ENCODE measurements at places on chromosomes 16 and 17.

DNA sequence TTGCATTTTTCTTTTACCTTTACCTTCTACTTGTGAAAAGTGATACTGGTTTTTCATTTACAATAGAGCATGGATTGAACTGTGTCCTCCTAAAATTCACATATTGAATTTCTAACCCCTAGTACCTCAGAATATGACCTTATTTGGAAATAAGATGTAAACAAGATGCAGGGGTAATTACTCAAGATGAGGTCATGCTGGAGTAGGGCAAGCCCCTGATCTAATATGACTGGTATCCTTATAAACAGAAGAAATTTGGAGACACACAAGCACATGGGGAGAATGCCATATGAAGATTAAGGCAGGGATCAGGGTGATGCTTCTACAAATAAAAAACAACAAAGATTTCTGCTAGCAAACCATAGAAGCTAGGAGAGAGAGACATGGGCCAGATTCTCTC, 12.2 kb downstream of the MYH13 start:
- no peak for DNase-seq

- DNase-seq = no peak
Observed at GRCh38 chr16:65540901-65541300, 419.0 kb upstream of the CDH11 start.

DNA sequence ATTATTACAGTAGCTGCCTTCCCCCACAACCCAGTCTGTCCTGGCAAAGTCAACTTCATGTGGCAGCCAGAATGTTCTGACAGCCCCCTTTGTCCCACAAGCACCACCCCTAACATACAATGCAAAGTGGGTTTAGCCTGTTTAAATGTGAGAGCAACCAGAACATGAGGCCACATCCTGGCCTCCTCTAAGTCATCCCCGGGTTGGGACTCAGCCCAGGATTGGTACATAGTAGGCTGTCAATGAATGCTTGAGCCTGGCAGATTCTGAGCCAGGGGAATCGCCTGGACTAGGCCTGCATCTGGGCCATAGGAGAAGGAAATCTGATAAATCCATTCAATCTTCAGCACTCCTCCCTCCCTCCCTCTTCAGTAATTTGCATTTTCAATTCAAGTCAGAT, 4.3 kb upstream of the ITGA3 start:
- DNase-seq = no peak

GRCh38 chr17:77892469-77893143, 65.9 kb upstream of the TNRC6C start:
- no peak for DNase-seq

- peak; percentile 71 for DNase-seq
Observed at GRCh38 chr16:85354686-85355514, 242.6 kb upstream of the CIBAR2 start.

- no peak for DNase-seq
Observed at GRCh38 chr16:85344502-85345128, 232.3 kb upstream of the CIBAR2 start.

DNA sequence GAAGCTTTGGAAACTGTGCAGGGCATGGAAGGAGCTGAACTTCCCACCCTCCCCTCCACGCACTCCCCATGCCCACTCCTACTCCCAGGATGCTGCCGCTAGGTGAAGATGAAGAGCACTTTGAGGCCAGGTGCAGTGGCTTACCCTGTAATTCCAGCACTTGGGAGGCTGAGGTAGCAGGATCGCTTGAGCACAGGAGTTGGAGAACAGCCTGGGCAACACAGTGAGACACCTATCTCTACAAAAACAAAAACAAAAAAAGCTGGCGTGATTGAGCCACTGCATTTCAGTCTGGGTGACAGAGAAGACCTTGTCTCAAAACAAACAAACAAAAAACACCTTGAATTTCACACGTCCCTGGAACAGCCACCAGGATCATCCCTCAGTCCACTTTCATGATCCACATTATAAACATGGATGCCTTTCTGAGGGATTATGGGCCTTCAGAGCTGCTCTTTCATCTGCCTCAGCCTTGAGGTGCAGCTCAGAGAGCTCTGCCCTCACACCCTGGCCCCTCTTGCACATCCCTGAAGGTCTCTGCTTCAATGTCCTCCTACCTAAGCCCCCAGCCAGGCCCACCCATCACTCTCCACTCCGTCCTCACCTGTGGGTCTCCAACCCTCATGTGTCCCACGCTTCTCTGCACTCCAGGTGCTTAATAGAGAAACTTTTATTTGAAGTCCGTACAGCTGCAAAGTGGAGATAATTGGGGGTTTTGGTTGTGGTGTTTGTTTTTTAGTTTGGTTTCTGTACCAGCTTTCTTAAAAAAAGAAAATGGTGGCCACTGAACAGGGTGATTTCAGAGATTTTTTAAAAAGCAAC, 25.8 kb downstream of the PHB1 start:
- DNase-seq = no peak

- DNase-seq = no peak
Observed at GRCh38 chr17:30532871-30533270, 55.7 kb downstream of the GOSR1 start.

- no peak for DNase-seq
Observed at GRCh38 chr17:72970246-72970645, 122.2 kb downstream of the SLC39A11 start.

- peak; percentile 38 for DNase-seq
Observed at GRCh38 chr17:78839235-78839761, 1.3 kb downstream of the USP36 start.

- DNase-seq = no peak
Observed at GRCh38 chr17:2707721-2708584, 3.6 kb downstream of the CLUH start.

DNA sequence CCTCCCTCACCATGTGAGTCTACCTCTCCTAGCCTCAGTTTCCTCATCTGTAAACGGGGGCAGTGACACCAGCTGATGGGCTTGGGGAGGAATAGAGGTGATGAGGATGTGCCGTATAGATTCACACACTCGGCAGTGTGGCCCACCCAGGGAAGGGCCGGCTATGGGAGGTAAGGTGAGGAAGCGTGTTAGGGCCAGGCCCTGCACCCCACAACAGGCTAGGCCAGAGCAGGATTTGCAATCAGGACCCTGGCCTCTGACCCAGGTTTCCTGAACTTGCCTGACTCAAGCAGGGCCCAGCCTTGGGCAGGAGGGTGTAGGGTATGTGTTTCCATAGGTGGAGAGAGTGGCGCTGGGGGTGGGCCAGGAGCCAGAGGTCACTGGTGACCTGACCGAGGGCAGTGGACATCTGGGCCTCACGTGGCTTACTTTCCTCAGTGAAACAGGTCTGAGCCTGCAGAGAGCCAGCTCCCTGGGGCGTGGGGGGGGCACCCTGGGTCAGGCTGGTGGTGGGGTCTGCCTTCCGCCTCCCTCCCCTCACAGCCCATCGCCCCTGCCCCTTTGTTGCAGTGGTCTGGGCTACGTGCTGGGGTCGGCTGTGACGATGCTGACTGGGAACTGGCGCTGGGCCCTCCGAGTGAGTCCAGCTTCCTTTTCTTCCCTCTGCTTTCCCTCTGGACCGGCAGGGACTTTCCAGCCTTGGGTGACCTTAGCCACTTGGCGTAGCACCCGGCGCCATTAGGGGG, 12.8 kb downstream of the SPNS3 start:
- no peak for DNase-seq

- no peak for DNase-seq
Observed at GRCh38 chr16:68190736-68191510, 45.0 kb downstream of the ESRP2 start.

GRCh38 chr16:11105038-11105903, 150.7 kb downstream of the SOCS1 start:
- peak; percentile 95 for DNase-seq

DNA sequence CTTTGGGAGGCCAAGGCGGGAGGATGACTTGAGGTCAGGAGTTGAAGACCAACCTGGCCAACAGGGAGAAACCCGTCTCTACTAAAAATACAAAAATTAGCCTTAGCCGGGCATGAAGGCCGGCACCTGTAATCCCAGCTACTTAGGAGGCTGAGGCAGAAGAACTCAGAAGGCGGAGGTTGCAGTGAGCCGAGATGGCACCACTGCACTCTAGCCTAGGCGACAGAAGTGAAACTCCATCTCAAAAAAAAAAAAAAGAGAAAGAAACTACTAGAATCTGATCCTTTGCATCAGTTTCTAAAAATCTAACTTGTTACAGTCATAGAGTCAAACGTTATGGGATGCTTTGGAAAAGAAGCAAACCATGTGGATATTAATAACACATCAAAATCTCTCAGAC, 1.6 kb upstream of the PECAM1 start:
- DNase-seq = no peak

DNA sequence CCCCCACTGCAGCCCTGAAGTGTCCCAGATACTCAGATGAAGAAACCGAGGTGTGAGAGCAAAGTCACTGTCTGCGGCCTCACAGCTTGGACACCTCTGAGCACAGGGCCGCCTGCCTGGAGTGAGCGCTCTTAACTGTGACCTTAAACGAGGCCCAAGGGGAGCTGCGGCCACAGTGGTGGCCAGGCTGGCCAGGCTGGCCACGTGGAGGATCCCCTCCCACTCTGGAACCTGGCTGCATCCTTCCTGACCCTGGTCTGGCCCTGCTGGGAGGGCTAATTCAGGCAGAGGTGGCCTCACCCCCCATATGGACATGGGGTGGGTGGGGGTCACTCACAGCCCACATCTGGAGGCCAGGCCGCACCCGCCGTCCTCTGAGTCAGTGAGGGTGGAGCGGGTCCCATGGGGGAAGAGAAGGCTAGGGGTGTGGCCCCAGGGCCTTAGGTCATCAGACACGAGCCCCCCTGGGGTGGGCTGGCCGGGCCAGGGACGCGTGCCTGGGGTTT, 6.6 kb downstream of the VASN start:
- no peak for DNase-seq

GRCh38 chr17:46194393-46195216, 1.4 kb upstream of the KANSL1 start:
- DNase-seq = peak; percentile 88

GRCh38 chr17:11140501-11140900, 100.5 kb upstream of the SHISA6 start:
- no peak for DNase-seq

DNA sequence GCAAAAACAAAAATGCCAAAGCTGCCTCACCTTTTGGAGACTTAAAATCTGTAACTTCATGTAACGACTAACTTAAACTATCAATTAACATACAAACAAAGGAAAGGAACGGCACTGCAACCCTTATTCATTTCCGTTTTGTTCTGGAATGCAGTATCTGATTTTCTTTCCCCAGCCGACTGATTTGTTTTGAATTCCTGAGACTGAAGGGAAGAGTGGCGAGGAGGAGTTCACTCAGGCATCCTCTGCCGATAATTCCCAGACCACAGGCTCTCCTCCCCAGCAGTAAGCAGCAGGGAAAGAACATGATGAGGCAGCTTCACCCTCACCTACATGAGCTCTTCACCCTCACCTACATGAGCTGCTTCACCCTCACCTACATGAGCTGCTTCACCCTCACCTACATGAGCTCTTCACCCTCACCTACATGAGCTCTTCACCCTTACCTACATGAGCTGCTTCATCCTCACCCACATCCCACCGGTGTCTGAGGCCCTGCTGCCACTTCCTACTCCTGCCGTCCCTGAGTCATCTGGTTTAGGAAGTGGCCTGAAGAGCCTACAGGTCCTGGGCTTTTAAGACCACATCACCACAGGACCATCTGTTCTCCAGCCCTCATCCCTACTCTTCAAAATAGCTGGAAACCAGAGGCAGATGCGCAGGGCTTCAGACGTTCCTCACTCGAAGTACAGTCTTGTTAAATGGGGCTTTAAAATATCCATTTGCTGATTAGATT, 168.0 kb upstream of the RPH3AL start:
- DNase-seq = peak; percentile 53

- DNase-seq = no peak
Observed at GRCh38 chr16:11972128-11972527, 4.4 kb upstream of the SNX29 start.

DNA sequence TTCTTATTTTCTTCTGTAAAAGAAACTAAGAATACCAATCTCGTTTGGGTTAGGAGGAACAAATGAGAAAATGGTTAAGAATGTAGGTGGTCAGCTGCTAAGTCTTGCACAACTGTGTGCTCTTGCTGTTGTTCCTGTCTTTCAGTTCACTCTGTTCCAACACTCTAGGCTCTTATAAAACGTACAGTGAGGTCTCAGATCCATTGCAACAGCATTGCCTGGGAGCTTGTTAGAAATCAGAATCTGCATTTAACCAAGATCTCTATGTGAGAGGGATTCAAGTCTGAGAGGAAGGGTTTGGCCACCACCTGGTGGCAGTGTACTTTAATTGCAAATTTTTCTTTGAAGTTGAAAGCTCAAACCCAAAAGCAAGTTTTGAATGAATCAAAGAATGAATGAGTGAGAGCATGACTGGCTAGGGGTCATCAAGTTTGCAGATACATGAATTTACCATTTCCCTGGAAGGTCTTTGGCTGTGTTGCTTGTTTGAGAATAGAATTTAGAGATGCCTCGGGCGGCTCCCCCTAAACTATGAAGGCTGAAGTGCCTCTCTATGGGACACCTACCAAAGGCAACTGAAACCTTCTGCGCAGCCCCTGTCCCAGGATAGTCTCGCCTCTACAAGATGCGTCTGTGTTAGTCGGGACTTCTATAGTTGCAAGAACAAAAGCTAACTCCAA, 2.5 kb downstream of the ALOX15B start:
- DNase-seq = peak; percentile 83

DNA sequence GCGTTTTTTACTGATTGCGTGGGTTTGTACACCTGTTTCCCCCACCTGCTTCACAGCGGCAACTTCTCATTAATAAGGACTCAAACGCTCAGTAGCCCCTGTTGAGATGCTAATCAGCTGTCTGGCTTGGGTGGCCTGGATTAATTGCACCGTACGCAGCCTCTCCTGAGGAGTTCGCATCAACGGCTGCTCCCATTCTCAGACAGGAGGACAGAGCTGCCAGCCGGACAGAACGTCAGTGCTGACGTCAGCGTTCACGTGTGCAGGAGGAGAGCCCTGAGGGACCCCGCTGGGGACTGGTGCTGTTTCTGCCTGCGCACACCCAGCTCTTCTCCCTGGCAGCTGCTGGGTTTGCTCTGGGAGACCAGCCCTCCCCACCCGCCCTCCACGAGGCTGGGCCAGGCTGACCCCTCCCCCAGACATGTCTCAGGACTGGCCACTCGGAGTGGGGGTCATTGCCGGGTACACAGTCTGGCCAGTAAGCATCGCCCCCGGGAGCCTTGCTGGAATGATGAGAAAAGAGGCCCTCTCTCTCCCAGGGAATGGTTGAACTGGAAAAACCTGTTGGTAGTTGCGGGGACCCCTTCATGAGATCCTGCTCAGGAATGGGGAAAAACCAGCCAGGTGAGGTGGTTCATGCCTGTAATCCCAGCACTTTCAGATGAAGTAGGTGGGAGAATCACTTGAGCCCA, 5.7 kb upstream of the BANP start:
- peak; percentile 53 for DNase-seq

GRCh38 chr17:17783825-17784656, 52.7 kb downstream of the SREBF1 start:
- peak; percentile 25 for DNase-seq

GRCh38 chr16:52832771-52833170, 219.9 kb downstream of the CHD9NB start:
- no peak for DNase-seq

GRCh38 chr16:30011714-30012504, 1.1 kb upstream of the DOC2A start:
- DNase-seq = no peak

GRCh38 chr16:31071861-31072260, 2.2 kb downstream of the ZNF668 start:
- peak; percentile 77 for DNase-seq

- no peak for DNase-seq
Observed at GRCh38 chr16:58422809-58423208, 30.5 kb downstream of the GINS3 start.
